Activated naive CD4-positive, alpha-beta T cell treated with Interleukin-2 at 50 U/mL for 16 hours (primary cell): ENCODE measurements at places on chromosomes 12 and 14.

DNA sequence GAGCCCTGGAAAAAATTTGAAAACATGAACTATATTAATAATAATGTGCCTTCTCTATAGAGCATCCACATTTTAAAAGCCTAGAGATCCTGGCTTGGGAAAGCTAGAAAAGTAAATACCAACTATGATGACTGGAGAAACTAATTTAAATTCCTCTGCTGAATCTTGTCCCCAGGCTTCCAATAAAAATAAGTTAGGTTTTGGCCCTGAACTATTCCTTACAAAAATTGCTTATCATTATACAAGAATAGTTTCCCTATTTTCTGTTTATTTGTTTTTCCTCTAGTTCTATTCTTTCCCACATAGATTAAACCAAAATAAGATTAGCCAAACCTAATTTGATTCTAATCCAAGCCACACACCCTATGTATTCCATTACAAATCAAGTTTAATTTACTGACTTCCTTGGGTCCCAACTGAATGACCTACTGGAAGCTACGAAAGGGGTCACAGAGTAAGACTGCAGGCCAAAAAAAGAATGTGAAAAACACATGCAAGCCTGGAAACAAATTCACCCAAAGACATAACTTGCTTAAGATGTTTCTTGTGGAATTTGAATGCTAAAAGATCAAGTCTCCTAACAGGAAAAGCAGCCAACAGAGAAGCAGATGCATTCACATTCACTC is 133.0 kb downstream of the PAWR start:
- DNase-seq = no peak

- no peak for DNase-seq
Observed at GRCh38 chr14:88195676-88196075, 127.4 kb downstream of the KCNK10 start.

- no peak for DNase-seq
Observed at GRCh38 chr14:77041881-77042545, 13.5 kb upstream of the IRF2BPL start.

GRCh38 chr12:80512781-80513180 is 68.7 kb downstream of the PTPRQ start:
- DNase-seq = no peak

- DNase-seq = no peak
Observed at GRCh38 chr12:13584541-13584940, 388.0 kb downstream of the EMP1 start.

DNA sequence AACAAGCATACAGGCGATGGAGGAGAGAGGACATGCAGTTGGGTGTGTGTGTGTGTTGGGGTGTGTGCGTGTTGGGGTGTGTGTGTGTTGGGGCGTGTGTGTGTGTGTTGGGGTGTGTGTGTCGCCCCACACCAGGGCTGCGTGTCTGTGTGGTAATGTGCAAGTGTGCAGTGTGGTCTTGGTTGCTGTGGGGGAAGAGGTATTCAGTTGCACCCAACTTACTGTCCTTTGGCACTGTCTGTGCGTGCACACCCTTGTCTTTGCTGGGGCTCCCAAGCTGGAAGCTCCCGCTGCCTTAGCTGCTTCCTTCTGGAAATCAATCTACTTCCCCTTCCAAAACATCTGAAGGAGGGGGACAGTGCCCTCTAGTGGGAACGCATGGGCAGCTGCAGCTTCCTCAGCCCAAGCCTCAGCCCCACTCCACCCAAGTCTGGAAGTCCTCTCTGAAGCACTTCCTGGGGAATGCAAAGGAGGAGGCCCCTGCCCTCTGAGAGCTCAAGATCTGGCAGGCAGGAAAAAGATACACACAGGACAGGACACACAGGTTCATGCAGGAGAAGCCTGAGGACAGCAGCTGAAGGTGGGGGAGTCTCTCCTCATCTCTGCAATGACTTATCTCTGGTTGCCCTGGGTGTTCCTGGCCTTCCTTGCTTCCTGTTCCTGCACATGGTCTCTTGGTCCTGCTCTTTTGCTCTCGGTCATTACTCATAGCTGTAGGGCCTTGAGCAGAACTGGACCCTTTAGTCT is 13.1 kb downstream of the ASIC1 start:
- DNase-seq = peak; percentile 67

DNA sequence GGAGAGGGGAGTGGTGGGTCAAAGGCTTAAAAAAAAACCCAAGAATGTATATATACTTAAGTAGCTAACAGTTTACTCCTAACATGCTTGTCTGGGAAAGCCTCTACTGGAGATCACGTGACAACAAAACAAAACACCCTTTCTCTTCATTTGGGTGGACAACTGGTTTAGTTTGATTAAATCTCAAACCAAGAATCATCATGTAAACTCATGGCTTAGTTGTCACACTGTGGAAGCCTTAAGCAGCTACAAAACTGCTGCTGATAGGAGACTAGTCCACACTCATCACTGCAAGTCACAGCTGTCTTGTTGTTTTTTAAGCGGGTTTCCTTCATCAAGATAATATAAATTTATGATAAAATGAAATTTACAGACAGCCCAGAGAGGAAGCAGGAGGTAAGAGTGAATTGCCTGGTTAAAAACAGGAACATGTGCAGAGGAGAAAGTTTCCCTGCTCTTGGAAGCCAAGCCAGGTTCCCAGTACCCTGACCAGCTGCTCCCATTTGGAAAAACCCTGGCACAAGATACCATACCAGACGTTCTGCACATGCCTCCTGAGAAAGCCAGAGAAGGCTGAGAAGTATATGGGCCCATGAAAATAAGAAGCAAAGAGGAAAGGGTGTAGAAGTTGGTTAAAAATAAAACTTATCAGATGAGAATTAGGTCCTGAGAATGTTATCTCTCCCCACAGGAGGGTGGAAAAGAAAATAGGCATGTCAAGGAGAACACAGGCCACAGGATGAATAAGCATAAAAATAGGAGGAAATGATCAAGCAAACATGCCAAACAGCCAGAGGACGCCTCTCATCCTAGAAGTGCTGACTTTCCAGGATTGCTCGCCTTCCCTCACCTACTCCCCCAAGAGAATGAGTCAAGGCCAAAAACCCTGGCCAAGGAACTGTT is 34.0 kb downstream of the EGLN3 start:
- no peak for DNase-seq

DNA sequence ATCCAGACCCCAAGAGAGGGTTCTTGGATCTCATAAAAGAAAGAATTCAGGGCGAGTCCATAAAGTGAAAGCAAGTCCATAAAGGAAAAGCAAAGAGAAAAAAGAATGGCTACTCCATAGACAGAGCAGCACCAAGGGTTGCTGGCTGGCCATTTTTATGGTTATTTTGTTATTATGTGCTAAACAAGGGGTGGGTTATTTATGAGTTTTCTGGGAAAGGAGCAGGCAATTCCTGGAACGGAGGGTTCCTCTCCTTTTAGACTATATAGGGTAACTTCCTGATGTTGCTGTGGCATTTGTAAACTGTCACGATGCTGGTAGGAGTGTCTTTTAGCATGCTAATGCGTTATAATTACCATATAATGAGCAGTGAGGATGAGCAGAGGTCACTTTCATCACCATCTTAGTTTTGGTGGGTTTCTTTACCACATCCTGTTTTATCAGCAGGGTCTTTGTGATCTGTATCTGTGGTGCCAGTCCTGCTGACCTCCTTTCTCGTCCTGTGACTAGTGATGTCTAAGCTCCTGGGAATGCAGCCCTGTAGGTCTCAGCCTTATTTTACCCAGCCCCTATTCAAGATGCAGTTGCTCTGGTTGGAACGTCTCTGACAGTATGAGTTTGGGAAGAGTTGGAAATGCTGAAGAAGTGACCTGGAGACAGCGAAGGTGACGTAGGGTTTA is 100.5 kb downstream of the ZNF664 start:
- DNase-seq = no peak

DNA sequence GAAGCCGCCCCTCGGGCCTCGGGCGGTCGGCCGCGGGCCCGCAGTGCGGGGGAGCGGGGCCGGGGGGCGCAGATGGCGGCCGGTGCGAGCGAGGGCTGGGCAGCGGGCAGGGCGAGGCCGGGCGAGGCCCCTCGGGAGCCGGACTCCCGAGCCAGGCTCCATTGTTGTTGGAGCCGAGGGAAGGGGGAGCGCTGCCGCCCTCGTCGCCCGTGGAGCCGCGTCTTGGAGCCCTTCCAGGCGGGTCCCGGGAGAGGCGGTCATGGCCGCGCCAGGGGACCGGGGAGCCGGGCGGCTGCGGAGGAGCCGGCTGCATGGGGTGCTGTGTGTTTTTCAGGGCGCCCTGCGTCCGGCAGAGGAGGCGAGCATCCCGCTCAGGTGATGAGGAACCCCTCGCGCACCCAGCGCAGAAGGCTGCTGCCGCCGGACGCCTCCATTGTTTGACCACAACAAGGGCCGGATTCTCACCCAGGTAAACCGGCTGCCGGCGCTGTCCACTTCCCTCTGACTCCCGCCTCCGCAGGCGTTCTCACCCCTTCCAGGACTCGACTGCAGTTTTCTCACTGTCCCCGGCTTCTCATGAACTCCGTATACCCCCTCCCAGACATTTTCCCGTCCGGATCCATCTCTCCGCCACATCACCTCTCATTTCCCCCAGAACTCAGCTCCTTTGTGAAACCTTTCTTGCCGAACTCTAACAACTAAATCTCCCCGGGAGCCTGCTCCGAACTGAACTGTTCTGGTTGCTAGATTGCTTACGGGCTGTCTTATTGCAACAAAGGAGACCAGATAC is 732 bp downstream of the ZNF664 start:
- peak; percentile 18 for DNase-seq

DNA sequence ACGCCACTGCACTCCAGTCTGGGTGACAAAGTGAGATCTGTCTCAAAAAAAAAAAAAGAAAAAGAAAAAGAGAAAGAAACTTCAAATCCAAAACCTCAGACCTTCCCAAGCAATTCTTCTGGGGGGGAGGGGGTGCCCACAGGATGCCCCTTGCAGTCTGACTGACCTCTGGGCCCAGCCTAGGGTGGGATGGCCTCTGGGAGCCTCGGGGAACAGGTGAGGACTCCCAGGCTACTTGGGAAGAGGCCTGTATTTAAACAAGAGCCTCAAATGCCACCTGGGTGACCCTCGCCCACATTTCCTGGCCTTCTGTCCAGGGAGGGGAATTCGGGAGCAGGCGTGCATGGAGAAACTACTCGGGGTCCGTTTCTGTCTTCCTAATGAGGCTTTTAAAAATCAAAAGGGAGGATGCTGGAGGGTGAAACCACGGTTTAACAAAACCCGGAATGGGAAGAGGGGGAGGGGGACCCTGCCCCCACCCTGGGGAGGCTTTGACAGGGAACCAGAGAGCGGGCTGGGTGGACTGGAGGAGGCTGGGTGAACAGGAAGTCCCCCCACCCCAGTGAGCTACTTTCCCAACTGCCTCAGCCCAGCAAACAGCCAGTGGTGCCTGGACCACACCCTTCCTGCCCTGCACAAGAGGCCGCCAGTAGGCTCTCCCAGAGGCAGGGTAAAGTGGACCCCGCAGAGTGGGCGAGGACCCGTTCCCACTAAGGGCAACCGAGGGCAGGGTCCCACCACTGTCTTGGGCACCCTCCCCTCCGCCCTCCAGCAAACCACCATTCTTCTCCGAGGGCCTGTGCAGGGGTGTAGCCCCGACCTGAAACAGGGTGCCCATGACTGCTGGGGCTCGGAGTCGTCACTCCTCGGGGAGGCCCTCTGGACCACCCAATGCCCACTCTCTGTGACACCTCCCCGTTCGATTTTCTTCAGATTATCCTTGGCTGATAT is 1.5 kb upstream of the FBRSL1 start:
- DNase-seq = peak; percentile 28

- no peak for DNase-seq
Observed at GRCh38 chr12:113948151-113948914, 17.8 kb downstream of the RBM19 start.

- no peak for DNase-seq
Observed at GRCh38 chr14:74029136-74029535, 10.0 kb downstream of the BBOF1 start.

- no peak for DNase-seq
Observed at GRCh38 chr14:88746052-88746451, 46.7 kb downstream of the EML5 start.

- no peak for DNase-seq
Observed at GRCh38 chr12:28242496-28243309, 52.4 kb downstream of the CCDC91 start.

- DNase-seq = no peak
Observed at GRCh38 chr12:123836292-123836691, 74.2 kb downstream of the DNAH10 start.

DNA sequence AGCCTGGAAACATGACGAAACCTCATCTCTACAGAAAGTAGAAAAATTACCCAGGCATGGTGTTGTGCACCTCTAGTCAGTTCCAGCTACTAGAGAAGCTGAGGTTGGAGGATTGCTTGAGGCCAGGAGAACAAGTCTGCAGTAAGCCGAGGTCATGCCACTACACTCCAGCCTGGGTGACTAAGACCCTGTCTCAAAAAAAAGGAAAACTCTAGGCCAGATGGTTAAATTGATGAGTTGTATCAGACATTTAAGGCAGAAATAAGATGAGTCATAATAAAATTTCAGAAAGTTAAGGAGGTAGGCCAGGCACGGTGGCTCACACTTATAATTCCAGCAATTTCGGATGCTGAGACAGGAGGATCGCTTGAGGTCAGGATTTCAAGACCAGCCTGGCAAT is 10.7 kb downstream of the EIF2S1 start:
- DNase-seq = no peak

DNA sequence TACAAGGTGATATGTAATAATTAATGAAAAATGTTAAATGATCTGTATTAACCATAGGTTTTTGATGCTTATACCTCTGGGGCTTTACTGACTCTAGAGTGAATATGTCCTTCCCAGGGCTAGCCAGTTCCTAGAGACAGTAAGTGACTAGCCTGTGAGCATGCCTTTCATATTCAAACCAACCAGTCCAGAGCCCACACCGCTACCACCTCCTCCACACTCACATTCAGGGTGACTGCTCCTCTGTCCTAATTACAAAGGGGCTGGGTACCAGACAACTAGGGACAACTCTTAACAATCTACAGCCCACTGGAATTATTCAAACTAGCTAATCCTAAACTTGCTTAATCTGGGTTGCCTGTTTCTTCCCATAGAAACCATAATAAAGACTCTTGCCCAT is 49.0 kb downstream of the RALGAPA1 start:
- DNase-seq = no peak

DNA sequence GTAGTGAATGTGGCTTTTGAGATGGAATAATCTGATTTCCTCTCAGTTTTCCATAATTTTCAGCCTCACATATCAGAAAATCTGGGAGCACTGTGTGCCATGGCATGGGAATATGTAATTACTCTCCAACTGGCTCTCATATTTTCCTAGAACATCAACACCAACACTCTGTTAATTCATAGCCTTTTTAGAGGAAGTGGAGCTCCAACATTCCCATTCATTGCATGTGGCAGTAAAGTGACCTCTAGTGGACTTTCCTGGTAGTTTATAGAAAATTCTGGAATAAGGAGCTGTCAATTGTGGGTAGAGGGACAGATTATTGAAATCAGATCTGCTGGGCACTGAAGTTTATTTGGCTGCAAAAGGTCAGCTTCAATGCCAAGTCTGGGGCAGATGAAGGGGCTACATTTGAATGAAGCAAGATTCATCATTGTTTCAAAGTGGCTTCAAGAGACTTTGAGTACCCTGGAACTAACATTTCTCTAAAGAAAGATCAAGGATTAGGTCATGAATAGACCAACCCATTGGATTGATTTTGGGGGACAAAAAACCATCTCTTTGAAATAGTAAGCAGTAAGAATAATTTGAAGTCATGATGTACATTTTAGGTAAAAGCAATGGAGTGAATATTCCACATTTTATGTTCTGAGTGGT is 23.6 kb upstream of the USP44 start:
- no peak for DNase-seq

- peak; percentile 6 for DNase-seq
Observed at GRCh38 chr12:12985817-12986408, 14.2 kb downstream of the HEBP1 start.
